Activated T-helper 1 cell treated with Interleukin-2 at 50 U/mL for 16 hours (primary cell): ENCODE measurements at places on chromosomes 5 and 9.

GRCh38 chr9:137498720-137499150, 39.6 kb upstream of the NSMF start:
- DNase-seq = no peak

DNA sequence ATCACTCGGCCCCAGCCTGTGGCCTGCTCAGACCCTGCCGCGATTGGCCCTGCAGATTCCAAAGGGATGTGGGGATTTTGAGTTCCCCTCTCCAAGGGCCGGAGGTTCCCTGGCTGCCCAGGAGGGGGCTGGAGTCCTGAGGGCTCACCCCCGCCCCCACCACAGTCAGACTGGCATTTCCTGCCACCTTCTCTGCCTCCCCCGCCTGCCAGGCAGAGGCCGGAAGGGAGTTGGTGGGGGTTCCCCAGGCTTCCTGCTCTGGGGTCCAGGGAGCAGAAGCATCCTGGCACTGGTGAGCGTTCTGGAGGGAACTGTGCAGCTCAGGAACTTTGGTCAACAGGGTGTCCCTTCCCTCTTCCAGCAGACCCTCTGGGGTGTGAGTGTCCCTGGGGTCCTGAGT, 70.6 kb downstream of the RXRA start:
- peak; percentile 49 for DNase-seq

DNA sequence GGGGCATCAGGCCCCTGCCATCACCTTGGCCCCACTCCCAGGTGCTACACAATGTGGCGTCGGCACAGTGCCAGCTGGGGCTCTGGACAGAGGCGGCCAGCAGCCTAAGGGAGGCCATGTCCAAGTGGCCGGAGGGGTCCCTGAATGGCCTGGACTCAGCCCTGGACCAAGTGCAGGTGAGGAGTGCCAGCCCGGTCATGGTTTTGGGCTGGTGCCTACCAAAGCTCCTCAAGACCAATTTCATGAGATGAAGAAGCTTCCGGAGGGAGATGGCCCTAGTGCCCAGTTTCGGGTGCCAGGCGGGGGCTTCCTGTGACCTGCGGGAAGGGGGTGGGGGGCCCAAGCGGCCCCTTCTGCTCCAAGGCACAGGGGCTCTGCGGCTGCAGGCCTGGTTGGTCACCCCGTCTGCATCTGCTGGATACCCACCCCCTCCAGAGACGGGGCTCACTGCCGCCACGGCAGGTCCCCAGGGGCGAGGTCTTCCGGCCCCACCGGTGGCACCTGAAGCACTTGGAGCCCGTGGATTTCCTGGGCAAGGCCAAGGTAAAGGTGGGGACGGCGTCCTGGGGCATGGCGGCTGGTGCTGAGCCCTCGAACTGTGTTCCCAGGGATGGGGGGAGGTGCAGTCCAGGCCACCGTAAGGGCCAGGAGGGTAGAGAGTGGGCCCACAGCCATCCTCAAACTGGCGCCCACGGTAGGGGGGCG, 5.8 kb downstream of the NOXA1 start:
- DNase-seq = no peak

- no peak for DNase-seq
Observed at GRCh38 chr9:108053555-108054061, 564.0 kb upstream of the KLF4 start.

DNA sequence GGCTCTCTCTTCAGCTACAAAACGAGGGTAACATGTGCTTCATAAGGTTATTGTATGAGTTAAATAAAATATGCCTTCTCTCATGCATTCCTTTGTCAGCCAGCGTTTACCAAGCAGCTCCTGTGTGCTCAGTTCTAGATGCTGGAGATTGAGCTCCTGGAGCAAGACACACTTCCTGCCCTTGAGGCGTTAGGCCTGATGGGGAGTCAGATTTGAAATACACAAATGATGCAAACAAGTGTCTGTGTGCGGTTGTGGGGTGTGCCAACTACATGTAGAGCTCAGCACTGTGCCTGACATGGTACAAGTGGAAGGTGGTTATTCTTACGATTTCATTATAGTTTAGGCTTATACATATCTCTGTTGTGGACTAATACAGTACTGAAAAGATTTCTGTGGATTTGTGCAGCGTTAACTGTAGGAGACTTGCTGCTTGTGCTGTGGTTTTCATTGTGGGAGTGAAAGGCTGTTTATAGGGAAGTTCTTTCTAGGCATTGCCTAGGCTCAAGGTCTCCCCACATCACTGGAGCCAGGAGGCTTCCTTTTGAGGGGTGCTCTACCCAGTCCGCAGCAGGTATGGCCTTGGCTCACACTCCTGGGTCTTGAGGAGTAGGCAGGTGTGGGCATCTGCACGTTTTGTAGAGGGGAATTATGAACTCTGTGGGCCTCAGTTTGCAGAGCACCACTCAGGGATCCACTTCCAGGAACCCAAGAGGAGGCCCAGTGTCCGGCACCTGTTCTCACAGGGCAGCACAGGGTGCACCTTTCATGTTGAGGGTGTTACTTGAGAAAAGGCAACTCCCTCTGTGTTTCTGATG, 39.8 kb upstream of the ANGPTL2 start:
- DNase-seq = no peak

DNA sequence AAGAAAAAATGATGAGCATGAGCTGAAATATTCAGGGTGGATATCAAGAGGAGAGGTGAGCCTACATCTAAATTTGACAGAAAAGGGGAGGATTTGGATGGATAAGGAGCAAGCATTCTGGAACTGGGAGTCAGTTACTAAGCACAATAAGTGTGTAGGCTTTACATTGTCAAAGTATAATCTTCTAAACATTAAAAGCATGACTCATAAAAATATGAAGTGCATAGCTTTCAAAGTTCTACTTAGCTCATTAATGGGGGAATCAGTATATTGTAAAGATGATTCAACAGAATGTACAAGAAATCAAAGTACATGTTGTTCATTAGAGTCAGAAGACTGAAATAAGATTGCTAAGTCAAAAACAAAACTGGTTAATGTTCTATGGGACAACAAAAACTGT, 248.0 kb upstream of the GAS1 start:
- DNase-seq = no peak

DNA sequence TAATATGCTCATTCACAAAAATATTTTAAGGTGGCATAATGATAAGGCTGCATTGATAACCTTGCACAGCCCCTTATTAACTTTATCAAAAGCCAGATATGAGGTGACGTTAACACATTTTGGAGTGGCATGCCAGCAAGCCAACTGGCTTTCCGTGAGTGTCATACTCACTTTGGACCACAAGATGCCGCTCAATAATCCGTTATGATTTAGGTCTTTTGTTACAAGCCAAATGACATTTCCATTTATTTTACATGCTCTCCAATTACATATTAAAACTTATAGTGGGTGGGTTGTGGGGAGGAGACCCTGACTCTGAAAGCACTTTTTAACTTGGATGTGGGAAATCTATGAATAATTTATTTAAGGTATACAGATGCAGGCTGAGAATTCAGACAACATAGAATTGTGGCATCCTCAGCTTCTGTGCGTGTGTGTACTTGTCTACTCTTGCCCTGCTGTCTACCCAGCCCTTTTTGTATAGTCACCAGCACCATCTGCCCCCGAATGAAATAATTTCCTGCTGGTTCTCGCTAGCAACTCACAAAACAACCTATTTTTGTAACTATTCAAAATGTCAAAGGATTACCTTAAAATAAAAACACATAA, 305.1 kb downstream of the PSAT1 start:
- DNase-seq = no peak

DNA sequence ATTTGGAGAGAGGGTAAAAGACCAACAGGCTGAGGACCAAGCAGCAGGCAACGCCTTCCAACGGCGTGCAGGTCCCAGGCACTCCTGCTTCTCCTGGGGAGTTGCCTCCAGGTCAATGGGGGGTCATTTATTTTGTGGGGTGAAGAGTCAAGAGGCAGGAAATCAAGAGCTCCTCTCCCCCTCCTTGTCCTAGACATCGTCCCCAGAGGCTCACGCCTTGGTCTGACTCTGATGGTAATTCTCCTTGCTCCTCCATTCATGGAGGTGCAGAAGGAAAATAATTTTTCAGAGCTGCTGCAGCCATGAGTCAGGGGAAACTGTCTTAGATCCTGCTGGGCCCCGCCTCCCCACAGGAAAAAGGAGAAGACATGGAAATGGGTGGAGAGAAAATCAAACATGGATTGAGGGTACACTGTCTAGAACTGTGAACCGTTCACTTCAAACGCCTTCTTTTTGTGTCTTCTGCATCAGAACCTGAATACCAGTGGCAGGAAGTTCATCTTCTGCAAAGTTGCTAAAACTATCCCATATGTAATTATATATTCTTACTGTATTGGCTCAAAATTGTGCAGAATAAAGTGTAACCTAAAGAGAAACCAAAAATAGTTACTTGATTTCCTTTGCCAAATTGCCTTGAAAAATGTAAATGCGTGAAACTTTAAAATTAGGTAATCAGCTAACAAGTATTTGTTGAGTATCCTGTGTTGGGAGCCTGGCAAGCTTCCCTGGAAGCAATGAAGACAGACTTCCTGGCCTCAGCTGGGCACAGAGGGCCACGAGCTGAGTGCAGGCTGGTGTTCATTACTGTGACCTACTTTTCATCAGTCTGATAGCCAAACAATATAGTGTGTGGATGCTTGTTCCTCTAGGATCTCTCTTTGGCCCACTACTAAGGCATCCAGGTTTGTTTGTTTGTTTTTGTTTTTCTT, 142.0 kb downstream of the CMYA5 start:
- DNase-seq = no peak

- DNase-seq = no peak
Observed at GRCh38 chr5:179919487-179920060, 11.9 kb upstream of the TBC1D9B start.

DNA sequence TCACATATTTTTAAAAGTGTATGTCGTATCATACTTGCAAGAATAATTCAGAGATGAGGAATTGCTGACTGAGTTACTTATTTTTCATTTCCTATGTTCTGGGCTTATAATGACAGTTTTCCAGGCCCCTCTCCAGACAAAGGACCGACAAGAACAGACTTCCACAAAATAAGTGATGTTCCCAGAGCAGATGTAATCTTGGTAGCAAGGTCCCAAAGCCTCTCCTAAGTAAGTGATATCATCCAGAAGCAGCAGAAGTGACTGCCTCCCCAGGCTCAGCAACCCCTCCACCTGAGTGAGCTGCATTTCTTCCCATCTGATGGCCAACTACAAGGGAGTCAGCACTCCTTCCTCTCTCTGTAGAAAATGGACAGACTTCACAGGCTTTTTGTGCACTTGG, 57.1 kb downstream of the SEMA6A start:
- no peak for DNase-seq

DNA sequence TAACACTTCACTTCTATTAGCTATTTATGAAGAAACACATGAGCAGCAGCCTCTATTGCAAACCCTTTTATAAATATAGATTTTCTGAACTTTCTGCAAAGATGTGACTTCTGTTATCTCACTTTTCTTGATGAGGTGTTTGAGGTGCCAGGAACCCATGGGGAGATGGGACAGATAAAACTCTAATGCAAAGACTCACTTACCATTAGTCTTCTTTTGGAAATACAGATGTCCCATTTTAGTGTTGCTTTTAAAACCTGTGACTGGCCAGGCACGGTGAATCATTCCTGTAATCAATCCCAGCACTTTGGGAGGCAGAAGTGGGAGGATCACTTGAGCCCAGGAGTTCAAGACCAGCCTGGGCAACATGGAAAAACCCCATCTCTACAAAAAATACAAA, 171.3 kb upstream of the GAS1 start:
- no peak for DNase-seq

DNA sequence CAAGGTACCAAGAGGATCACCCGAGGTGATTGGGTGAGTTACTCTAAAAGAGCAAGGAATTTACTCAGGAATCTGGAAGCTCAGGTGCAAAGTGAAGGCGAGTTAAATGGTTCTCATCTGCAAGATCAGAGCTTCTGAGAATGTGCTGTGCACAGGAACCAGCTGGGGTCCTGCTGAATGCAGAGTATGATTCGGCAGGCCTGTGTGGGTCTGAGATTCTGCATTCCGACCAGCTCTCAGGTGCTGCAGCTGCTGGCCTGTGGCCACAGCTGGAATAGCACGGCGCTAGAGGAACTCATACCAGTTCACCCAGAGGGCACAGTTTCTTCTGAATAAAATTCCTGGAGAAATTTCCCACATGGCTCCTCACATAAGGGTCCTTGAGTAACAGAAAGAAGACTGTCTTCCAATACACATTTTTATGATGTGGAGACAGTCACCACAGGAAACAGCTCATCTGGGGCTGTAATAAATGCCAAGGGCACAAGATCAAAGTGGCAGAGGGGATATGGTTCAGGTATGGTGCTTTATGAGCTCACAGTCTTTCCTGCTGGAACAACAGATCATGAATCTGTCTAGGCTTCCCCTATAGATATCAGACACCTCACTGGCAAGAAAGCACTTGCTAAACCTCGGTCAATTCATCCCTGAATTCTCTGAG, 83.9 kb downstream of the PTPN3 start:
- no peak for DNase-seq
